ENCODE measurements at places on chromosomes 4 and X.

- DNase-seq = no peak
Observed at GRCh38 chrX:42934020-42934726, 156.2 kb upstream of the PPP1R2C start.

- no peak for DNase-seq
Observed at GRCh38 chr4:73841243-73841925, 4.9 kb downstream of the CXCL6 start.

DNA sequence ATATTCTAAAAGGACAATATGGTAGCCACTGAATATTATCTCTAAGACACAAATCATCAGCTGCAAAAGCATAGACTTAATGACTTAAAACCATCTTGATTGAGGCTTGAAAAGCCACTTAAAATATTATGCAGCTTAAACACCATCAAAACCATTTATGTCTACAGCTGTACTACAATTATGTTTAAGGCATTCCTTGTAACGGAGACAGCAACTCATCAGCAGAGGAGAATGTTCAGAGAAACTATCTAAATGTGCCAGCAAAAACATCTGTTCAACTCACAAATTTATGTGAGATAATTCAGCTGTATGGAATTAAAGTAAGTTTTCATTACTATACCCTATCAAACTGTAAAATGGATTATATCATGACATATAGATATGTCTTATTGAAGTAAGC lies 147.9 kb upstream of the CTSO start:
- DNase-seq = no peak

DNA sequence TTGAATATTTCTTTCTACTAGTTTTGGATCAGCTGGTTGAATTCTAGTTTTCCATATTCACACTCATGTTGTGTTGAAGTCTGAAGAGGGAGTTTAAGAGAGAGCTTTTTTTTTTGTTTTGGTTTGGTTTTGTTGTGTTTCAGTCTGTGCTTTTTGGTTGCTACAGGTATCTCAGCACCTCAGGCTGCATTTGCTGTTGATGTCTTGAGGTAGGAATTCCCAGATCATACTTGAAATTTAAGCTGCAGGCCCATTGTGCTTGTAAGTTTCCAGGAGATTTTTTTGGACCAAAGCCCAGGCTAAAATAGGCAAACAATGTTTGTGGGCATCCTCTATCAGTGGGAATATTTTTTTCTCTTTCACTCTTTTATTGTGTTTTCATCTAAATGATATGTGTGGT lies 190.2 kb upstream of the AGA start:
- no peak for DNase-seq

DNA sequence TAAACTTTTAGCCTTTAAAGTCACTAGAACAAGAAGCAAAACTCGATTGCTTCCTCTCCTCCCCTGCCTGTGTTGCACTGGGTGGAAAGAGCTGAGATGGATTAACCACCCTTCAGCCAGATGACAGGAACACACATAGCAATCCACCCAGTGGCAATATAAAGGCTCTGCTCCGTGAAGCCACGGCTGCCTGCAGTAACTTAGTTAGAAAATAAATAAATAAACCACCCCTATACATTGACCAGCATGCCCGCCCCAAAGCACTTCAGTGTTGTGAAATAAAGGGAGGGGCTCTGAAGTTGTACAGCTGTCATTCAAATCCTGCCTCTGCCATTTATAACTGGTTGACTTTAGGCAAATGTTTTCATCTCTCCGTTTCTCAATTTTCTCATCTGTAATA lies 217.1 kb upstream of the LDB2 start:
- DNase-seq = no peak

- DNase-seq = no peak
Observed at GRCh38 chr4:610411-611261, 14.7 kb upstream of the PDE6B start.

- DNase-seq = no peak
Observed at GRCh38 chr4:165335163-165335703, 7.8 kb downstream of the MSMO1 start.

DNA sequence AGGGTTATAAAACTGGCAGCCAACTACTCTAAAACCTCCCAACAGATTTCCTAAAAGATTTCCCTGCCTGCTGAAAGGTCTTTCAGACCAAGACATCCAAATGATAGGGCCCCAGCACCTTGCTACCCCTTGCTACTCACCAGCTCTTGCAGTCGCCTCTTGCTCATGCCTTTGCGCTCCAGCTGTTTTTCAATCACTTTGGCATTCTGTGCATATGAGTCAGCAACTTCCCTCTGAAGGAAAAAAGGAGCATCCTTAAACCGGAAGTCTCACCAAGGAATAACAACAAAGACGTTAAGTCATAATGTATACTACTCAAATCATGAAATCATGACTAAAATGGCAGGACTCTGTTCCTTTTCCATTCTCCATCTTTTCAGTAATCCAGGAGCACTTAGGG lies 24.0 kb downstream of the STEEP1 start:
- DNase-seq = peak; percentile 13

- DNase-seq = no peak
Observed at GRCh38 chr4:3896441-3896840, 130.3 kb downstream of the ADRA2C start.

GRCh38 chr4:35365186-35365585 lies 879.1 kb downstream of the ARAP2 start:
- DNase-seq = no peak

DNA sequence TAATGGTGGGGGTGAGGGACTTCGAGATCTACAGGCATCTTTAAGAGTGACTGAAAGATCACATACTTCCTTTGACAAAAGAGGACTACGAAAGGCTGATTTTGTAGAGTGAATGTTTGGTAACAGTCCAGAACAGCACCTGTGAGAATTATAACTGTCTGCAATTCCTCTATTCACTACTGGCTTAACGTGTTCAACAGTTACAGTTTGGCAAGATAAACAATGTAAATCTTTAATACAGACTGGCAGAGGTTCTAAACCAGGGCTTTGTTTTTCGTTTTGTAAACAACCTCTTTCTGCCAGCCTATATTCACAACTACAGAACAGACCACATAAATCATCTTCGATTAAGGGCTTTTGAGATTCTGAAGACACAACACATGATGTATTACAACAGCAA lies 66.9 kb downstream of the NCAPG start:
- DNase-seq = no peak

DNA sequence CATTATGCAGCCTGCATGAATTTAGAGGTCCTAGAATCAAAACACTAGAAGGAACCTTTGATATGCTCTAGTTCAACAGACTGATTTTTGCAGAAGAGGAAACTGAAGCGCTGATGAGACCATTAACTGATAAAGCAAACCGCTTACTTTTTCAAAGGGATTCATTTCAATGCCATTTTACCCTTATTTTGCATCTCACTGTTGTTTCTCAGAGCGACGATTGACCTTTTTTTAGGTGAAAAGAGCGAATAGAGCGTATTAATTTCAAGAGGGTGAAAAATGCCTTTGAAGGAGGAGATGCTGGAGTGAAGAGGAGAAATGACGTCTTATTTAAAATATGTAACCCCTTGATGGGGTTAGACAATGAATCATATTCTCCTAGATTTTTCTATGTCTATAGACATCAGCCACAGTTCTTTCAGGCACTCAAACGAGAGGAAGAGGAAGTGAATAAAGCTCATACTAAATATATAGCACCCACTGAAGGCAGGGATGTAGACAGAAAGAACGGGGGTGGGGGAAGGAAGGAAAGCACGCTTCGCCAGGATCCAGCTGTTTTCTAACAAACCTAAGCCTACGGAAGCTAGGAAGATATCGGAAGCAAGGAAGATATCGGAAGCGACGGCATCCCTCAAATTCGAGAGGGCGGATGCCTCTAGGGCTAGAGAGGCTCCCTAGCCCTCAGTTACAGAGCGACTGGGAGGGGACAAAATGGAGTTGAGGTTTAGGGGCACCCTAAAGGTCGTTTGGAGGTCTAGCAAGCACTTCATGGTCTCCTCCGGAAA lies 848 bp downstream of the ACSL4 start:
- DNase-seq = no peak
